Umbilical cord (tissue), 2 donors: ENCODE measurements at places on chromosomes 6 and 20. TPM values are rescaled to one million over a fixed set of nuclear protein-coding genes. Genes with fewer than 3 reads are reported as not detected.

GRCh38 chr6:33417128-33417902 is 592 bp downstream of the CUTA start:
- DNase-seq: peak; percentile 63

The GNRH2 gene
- total RNA-seq: not detected

GRCh38 chr6:113600551-113601339 is 256.4 kb upstream of the MARCKS start:
- no peak for DNase-seq

GRCh38 chr20:62163485-62163865 is 19.4 kb upstream of the MTG2 start:
- DNase-seq: no peak

DNA sequence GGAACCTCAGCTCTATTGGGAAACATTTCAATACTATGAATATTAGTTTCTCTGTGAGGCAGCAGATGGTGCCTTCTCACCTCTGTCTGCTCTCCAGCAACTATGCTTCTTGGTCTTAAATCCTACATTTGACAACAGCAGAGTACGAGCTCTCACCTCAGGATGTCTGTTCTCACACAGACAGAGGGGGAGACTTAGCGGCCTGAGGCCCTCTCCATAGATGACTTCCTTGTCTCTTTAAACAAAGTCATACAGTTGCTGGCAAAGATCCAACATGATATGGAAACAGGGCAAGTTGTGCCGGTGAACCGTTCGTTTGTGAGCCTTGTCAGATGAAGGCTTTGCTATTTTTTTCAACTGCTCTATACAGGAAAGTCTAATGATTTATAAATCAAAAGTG is 43.7 kb upstream of the GABRR1 start:
- peak; percentile 24 for DNase-seq

GRCh38 chr20:51156041-51156982 is 133.4 kb upstream of the KCNG1 start:
- DNase-seq: peak; percentile 87

The SUMO4 gene
- total RNA-seq: 17.3 TPM

The RTEL1 gene
- 17.6 TPM for total RNA-seq

The RUNX2 gene
- 6.3 TPM for total RNA-seq

The BTN2A1 gene
- 14.7 TPM for total RNA-seq

- DNase-seq: peak; percentile 39
These were observed 261.4 kb upstream of the IRAK1BP1 start for GRCh38 chr6:78605909-78606446.

The CD83 gene
- total RNA-seq: 5.5 TPM

- DNase-seq: no peak
These were observed 1274.2 kb upstream of the GJE1 start for GRCh38 chr6:140858381-140858971.

DNA sequence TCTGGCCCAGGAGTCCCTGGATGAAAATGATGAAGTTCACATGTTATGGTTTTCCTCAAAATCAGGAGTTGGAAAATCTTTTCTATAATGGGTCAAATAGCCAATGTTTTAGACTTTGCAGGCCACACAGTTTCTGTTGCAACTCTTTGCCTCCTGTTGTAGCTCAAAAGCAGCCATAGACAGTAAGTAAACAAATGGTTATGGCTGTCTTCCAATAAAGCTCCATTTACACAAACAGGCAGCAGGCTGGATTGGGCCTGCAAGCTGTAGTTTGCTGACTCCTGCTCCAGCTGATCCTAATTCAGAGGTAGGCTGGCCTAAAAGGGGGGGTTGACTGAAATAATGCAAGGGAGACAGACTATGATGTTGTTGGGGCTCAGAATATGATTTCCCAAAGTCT is 33.0 kb downstream of the METTL24 start:
- DNase-seq: peak; percentile 80

DNA sequence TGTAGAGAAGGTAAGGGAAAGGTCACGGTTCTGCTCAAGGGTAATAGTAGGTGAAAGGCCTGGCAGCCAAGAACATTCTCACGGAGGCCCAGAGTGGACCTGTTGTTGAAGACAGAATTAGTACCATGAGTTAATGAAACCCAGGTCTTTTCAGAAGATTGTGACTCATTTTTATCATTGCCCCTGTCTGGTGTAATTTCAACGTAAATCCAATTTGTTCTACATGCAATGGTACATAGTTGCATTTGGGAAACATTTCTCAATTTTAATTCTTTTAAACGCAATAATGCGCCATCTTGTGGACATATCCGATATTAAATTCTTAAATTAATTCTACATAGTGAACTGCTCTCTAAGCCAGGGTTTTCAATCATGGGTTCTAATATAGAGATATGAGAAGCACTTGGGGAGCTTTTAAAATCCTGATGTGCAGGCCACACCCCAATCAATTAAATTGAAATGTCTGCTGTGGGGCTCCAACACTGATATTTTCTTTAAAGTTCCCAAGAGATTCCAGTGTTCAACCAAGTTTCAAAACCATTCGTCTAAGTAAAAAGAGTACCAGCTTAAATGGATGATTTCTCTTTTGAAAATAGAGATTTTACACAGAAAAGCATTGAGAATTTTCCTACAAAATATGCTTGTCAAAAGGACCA is 257.4 kb downstream of the PLCB1 start:
- peak; percentile 67 for DNase-seq

GRCh38 chr20:56245761-56246160 is 2.8 kb upstream of the MC3R start:
- DNase-seq: no peak

GRCh38 chr6:30542404-30542725 is 13.9 kb downstream of the GNL1 start:
- no peak for DNase-seq

- peak; percentile 70 for DNase-seq
These were observed 27.4 kb downstream of the MGME1 start for GRCh38 chr20:17995967-17996819.

GRCh38 chr6:169213814-169214520 is 39.7 kb downstream of the THBS2 start:
- no peak for DNase-seq

GRCh38 chr6:108832738-108833137 is 15.5 kb upstream of the ARMC2 start:
- no peak for DNase-seq

DNA sequence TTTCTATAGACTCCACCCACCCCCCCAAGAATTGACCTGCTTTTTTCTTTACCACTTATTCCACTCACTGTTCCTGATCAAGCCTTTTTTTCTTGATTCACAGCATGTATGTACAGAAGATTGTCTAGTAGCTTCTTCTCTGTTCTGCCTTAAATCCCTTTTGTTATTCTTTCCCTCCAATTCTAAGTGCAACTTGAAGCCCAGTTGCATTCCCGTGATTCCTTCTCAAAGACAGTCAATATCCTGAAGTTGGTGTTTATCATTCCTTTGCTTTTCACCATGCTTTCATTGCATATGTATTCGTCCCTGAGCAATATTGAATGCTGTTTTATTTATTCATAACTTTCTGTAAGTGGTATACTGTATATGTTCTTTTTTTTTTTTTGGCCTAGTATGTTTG is 21.0 kb downstream of the XRN2 start:
- no peak for DNase-seq

DNA sequence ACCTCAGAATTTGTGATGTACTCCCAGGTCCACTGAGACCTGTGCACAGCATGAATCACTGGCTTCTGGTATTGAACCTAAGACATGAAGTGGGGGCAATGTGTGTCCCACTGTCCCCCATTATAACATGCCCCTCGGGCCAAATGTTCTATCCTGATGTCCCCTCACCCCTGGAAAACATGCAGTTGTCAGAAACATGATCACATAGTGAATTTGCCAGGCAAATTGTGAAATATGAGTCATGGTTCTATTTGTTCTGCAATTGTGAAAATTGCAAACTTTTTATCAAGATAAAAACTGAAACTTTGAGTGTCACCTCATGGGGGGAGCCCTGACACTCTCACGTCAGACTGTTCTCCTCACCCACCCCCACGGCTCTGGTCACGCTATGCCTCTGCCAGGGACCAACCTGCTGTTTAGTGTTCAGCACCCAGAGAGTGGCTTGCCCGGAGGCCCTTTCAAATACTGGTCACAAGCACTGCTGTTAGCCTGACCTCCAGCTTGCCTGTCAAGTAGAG is 305.3 kb downstream of the CLIC5 start:
- no peak for DNase-seq

The LTB gene
- 0.96 TPM for total RNA-seq

GRCh38 chr20:4183361-4183760 is 168.0 kb upstream of the RNF24 start:
- no peak for DNase-seq

DNA sequence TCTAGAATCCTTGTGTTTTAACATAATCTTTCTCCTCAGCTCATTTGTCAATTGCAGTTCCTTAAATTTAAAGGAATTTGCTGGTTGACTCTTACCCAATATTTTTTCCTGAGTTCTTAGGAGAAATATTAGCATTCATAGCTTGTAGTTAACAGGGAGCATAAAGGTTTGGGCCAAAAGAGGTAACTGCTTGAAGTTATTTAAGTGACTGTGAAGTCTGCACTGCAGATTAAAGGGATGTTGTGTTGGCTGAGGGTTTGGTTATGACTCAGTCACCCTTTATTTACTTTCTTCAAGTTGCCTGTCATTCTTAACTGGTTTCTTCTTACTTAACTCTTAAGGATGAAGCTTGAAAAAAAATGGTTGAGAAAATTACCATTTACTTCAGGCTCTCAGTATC is 220.3 kb upstream of the LAMP5 start:
- peak; percentile 50 for DNase-seq

The GPX6 gene
- total RNA-seq: 1.4 TPM

GRCh38 chr6:169864148-169865020 is 113.0 kb downstream of the ERMARD start:
- DNase-seq: no peak

GRCh38 chr6:24907919-24908649 is 27.7 kb downstream of the RIPOR2 start:
- DNase-seq: no peak

GRCh38 chr6:119527231-119527578 is 177.6 kb upstream of the MAN1A1 start:
- no peak for DNase-seq
